ENCODE measurements at places on chromosomes 2 and 18. TPM values are rescaled to one million over a fixed set of nuclear protein-coding genes. Genes with fewer than 3 reads are reported as not detected.

- DNase-seq = no peak
Observed at GRCh38 chr2:110858993-110859701, 126.8 kb downstream of the ACOXL start.

DNA sequence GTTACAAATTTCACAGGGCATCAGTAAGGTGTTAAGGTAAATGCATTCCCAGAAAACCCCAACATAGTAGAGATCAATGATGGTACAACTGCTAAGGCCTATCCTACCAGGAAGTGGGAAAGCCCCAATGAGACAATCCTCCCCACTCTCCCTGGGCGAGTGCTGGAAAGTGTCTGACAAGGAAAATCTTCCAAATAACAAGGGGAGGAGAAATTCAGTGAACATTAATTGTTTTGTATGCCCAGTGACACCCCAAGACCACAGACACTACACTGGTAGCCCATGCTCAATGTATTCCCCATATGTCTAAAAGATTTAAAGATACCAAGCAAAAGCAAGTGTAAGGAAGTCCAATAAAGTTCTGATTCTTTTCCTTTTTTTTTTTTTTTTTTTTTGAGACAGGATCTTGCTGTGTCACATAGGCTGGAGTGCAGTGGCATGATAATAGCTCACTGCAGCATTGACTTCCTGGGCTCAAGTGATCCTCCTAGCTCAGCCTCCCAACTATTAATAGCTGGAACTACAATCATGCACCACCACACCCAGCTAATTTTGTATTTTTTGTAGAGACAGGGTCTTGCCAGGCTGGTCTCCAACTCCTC lies 24.7 kb downstream of the B4GALT6 start:
- DNase-seq = no peak

DNA sequence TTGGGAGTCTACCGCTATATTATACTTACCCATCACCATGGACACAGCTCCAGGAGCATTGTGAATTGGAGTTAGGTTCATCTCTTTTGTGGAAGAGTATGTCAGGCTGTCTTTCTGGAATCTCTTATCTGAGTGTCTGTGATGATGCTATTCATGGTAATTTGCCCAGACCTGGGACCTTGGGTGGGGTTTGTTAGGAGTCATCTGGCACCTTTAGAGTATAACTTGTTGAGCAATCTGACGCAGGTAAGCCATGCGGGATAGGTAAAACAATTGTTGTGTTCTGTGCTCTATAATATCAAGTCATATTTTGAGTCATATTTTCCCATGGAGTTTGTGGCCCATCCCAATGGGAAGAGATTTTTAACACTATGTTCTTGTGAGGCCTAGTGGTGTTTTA lies 49.7 kb upstream of the MAPRE2 start:
- no peak for DNase-seq

GRCh38 chr2:66827851-66828250 lies 392.9 kb downstream of the MEIS1 start:
- no peak for DNase-seq

DNA sequence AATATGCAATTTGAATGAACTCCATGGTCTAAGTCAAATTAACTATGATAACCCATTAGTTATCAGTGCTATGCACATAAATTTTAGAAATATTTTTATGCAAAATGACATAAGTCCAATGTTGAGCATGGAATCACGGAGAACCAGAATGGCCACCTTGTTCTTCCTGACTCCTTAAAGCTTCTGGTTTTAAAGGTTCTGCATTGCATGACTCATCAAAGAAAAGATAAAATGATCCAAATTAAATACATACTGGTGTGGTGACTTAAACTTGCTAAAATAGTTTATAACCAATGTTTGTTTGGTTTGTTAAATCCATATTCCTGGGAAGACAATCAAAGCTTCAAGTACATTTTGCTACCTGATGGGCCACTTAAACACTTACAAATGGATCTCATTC lies 1146.9 kb upstream of the NRXN1 start:
- no peak for DNase-seq

MRPL44 gene
- 80.8 TPM for total RNA-seq

DNA sequence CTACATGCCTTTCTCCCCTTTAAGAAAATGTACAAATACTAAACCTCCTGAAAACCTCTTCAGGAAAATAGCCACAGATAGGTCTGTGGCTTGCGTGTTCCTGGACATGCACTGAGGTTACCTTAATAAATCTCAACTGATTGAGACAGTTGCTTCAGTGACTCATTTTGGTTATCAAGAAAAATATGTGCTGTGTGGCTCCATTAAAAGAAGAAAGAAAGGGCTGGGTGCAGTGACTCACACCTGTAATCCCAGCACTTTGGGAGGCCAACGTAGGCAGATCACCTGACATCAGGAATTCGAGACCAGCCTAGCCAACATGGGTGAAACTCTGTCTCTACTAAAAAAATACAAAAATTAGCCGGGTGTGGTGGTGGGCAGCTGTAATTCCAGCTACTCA lies 27.1 kb downstream of the CREG2 start:
- peak; percentile 41 for DNase-seq

GRCh38 chr18:35406666-35407065 lies 29.5 kb upstream of the ZNF396 start:
- DNase-seq = no peak

DNA sequence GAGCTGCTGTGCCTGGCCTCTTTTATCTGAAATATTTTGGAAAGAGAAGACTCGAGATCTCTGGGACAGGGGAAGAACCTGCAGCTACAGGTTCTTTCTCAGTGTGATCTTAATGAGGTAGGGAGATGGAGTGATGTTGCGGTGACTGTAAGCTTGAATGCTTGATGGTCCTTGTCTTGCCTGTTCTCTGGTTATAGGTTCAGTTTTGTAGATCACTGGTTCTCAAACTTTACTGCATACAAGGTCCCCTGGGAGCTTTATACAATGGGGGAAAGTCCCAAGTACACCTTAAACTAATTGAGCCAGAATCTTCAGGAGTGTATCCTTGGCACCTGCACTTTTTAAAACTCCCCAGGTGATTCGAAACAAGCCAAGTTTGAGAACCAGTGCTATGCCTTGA lies 136.7 kb upstream of the CXCR4 start:
- DNase-seq = no peak

GRCh38 chr2:43724728-43725526 lies 48.7 kb upstream of the C1GALT1C1L start:
- peak; percentile 5 for DNase-seq

- DNase-seq = peak; percentile 80
Observed at GRCh38 chr2:19574778-19575260, 216.4 kb upstream of the OSR1 start.

GRCh38 chr2:209581040-209581439 lies 157.2 kb downstream of the MAP2 start:
- no peak for DNase-seq

AP1S3 gene
- total RNA-seq = 4.8 TPM

MEIS1 gene
- total RNA-seq = 172 TPM

- DNase-seq = peak; percentile 35
Observed at GRCh38 chr2:86414996-86415395, 26.2 kb upstream of the KDM3A start.

DSC2 gene
- 4.6 TPM for total RNA-seq

MYO3B gene
- total RNA-seq = not detected

MYCN gene
- total RNA-seq = 5.3 TPM

CPLX4 gene
- not detected for total RNA-seq

APCDD1 gene
- 142 TPM for total RNA-seq

GRCh38 chr2:232339121-232340081 lies 39.1 kb upstream of the ALPP start:
- DNase-seq = no peak

- no peak for DNase-seq
Observed at GRCh38 chr2:38540580-38541286, 62.0 kb downstream of the HNRNPLL start.

- DNase-seq = no peak
Observed at GRCh38 chr2:178422097-178422496, 28.9 kb downstream of the PRKRA start.

GRCh38 chr18:68500556-68500955 lies 214.4 kb downstream of the TMX3 start:
- no peak for DNase-seq

GRCh38 chr2:197264332-197264731 lies 46.2 kb downstream of the ANKRD44 start:
- no peak for DNase-seq

DNA sequence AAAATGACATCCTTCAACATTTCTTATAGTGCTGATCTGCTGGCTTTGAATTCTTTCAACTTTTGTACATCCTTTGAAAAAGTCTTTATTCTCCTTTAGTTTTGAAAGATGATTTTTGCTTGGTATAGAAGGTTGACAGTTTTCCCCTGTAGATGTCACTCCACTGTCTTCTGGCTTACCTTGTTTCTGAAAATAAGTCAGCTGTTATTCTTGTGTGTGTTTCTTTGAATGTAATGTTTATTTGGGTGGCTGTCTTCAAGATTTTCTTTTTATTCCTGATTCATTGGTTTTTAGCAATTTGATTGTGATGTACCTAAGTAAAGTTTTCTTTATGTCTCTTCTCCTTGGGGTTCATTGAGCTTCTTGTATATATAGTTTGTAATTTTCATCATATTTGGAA lies 47.6 kb downstream of the ACTR3 start:
- no peak for DNase-seq

DNA sequence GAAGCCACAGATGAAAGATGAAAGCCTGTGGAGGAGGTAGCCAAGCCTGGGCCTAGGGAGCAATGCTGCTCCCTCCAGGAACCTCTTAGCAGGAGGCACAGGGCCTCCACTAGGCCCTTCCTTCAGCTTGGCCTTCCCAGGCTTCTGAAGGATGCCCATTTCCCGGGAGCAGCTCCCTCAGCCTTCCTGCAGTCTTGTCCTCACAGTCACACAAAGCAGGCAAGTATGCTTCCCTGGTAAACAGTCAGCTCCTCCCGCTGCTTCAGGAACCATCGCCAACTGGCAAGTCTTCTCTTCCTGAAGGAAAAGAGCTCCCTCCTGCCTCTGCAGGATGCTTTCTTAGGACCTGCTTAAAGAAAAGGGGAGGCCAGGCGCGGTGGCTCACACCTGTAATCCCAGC lies 53.2 kb downstream of the SMAD7 start:
- no peak for DNase-seq

GRCh38 chr18:53952700-53953099 lies 271.8 kb downstream of the MBD2 start:
- DNase-seq = no peak

Data from stomach (tissue), 19 donors.